ENCODE measurements at places on chromosomes 7 and 10. TPM values are rescaled to one million over a fixed set of nuclear protein-coding genes. Genes with fewer than 3 reads are reported as not detected.

GRCh38 chr7:95373323-95373722 is 22.9 kb downstream of the PON3 start:
- DNase-seq = no peak

DNA sequence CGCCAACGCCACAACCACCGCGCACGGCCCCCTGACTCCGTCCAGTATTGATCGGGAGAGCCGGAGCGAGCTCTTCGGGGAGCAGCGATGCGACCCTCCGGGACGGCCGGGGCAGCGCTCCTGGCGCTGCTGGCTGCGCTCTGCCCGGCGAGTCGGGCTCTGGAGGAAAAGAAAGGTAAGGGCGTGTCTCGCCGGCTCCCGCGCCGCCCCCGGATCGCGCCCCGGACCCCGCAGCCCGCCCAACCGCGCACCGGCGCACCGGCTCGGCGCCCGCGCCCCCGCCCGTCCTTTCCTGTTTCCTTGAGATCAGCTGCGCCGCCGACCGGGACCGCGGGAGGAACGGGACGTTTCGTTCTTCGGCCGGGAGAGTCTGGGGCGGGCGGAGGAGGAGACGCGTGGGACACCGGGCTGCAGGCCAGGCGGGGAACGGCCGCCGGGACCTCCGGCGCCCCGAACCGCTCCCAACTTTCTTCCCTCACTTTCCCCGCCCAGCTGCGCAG is 424 bp downstream of the EGFR start:
- no peak for DNase-seq

Gene CYP2C18
- total RNA-seq = not detected

DNA sequence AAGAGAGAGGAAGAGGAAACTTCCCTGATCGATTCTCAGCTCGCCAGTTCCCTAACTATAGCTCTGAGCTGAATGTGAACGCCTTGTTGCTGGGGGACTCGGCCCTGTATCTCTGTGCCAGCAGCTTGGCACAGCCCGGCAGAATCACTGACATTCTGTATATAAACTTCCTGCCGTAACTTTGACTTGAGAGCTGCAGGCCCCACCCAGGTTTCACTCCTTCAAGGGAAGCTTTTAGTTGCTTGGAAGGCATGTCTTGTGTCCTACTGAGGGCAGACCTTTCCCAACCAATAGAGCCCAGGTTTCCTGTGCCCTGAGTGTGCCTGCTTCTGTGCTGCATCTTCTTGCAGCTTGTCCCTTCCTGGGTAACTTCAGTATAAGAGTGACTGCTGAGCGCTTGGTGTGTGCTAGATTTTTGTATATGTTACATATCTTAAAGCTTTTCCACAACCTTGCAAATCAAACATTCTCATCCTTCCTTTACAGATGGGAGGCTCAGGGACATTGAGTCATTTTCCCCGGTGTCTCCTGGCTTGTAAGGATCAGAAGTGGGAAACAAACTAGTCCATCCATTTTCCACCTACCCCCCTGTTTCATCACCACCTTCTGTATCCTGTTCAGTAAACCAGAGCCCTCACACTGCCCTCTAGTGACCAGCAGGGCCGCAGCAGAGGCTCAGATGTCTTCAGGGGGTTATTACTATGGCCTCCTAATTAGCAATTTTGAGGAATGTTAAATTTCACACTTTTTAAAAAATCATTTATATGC is 225.2 kb upstream of the PRSS58 start:
- no peak for DNase-seq

- no peak for DNase-seq
Measured at GRCh38 chr7:17584822-17585221, 286.4 kb downstream of the AHR start.

DNA sequence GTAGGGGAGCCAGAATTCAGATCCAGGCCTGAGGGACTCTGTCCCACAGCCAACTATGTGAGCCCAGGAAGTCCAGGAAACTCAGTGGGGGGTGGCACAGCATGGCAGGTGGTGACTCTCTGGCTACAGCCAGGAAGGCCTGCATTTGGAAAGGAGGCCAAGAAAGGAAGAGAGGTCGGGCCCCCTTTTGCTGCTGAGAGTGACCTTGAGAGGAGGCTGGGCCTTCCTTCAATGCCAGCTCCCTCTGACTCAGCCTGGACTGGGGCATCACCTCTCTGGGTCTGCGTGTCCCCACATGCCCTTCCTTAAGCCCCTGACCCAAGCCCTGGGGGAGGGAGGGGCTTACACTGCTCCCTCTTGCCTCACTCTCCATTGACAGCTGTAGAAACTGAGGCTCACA is 6.4 kb upstream of the MYL10 start:
- DNase-seq = no peak

Gene GATA3
- 0.25 TPM for total RNA-seq

GRCh38 chr7:133911724-133912123 is 215.4 kb upstream of the LRGUK start:
- DNase-seq = no peak

GRCh38 chr10:87838650-87839049 is 20.6 kb upstream of the ATAD1 start:
- no peak for DNase-seq

Gene PRDX3
- total RNA-seq = 237 TPM

Gene DHTKD1
- total RNA-seq = 19.8 TPM

DNA sequence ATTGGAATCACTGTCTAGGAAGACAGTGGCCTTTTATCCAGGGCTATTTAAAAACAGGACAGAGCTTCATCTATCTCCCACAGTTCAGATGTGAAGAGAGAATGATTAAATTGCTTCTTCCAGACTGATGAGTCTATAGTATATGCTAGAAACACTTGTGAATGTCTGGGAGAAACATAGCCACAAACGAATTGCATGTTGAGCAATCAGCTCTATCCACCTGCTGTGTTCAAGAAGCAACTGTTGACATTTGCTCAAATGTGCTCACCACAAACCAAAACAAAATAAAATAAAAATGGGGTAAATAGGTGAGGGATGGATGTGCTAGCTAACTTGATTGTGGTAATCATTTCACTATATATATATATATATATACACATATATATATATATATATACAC is 195.1 kb downstream of the HECW1 start:
- DNase-seq = no peak

DNA sequence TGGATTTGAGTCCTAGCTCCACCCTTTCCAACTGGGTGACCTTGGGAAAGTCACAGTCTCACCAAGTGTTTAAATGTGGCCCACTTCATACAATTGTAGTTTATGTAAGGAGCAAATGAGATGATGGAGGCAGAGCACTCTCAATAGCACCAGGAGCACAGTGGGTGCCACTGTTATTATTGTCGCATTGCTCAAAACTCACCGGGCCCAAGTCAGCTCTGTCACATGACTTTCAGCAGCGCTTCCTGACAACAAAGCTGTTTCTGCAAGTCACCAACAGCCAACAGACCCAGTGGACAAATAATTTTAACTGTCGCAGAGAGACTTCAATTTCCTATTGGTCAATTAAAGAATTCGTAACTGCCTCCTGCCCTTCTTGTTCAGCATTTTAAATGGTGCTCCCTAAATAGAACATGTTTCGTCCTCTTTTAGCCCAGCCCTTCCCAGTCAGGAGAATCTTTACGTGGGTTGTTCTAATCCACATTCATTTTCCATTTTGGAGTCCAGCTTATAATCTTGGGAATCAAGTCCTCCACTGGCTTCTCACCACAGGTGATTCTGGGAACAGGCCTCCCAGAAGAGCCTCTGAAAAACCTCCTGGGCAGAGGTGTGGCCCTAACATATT is 415.6 kb upstream of the NPVF start:
- DNase-seq = no peak

- DNase-seq = no peak
Measured at GRCh38 chr7:97133159-97133558, 15.7 kb downstream of the SDHAF3 start.

Gene TAS2R5
- 0.53 TPM for total RNA-seq

- no peak for DNase-seq
Measured at GRCh38 chr7:55432939-55433784, 68.0 kb downstream of the LANCL2 start.

Gene LAMB1
- 685 TPM for total RNA-seq

DNA sequence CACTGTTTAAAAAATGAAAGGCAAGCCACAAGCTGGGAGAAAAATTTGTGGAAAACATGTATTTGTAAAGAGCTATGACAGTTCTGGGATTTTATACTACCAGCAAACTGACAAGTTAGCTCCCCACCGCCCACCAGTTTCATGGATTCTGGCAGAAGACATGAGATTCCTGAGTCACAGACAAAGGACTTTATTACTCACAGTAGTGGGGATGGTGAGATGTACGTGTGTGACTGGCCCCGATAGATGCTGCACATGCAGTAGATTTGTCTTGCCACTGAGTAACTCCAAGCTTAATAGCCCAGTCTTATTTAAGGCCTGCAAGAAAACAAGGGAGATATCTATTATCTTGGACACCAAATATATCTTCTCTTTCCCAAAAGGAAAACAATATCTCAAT is 281.7 kb downstream of the AHR start:
- DNase-seq = no peak

- no peak for DNase-seq
Measured at GRCh38 chr10:26525586-26525985, 87.4 kb downstream of the APBB1IP start.

GRCh38 chr7:131341690-131342089 is 14.0 kb downstream of the MKLN1 start:
- DNase-seq = no peak

GRCh38 chr7:114957444-114957843 is 35.5 kb downstream of the MDFIC start:
- no peak for DNase-seq

DNA sequence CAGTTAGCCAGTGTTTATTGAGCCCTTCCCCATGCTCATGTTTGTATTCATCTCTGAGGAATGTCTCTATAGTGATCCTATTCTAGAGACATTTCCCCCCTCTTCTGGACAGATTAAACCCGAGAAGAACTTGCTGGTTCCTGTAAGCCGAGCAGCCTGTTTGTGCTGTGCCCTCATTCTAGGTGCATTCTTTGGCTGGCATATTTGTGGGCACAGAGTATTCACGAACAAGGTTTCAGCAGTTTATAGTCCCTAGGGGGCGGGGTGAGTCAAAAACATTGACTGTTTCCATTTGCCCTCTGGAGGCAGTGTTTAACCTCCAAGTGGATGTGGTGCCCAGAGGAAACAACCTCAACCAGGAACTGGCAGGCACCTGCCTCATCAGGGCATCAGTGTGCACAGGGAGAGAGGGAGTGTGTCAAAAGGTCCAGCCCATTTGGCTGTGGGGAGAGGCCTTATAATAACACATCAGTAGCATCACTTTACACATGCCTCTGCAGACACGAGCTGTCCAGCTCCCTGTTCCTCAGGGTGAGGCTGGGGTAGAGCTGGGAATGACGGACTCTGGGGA is 273.3 kb upstream of the LRGUK start:
- DNase-seq = no peak

Gene KCND2
- not detected for total RNA-seq

Gene TEX36
- total RNA-seq = not detected

- DNase-seq = no peak
Measured at GRCh38 chr10:113115556-113115955, 165.5 kb downstream of the TCF7L2 start.

DNA sequence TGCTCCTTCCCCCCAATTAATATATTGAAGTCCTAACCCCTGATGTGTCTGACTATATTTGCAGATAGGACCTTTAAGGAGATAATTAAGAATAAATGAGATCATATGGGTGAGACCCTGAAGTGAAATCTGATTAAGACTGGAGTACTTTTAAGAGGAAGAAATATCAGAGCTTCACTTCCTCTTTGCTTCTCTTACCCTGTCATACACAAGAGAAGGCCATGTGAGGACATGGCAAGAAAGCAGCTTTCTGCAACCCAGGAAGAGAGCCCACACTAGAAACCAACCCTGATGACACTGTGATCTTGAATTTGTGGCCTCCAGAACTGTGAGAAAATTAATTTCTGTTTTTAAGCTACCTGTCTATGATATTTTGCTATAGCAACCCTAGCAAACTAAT is 44.2 kb downstream of the JMJD1C start:
- no peak for DNase-seq

DNA sequence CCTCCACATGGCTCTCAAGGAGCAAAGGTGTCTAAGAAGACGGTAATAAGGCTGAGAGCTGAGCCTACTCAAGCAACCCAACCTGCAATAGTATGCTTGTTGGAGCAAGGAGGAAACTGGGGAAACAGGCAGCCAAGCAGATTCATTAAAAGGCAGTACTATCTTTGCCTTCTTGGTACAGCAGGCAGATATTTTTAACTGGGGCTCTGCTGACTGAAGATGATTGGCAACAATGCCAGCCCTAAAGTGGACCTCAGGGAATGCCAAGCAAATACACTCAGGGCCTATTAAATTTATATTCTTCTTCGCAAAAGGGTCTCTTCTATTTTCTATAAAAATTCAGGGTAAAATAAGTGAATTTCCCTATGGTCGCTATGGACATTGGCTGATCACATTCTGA is 109.4 kb upstream of the PCGF5 start:
- no peak for DNase-seq

- no peak for DNase-seq
Measured at GRCh38 chr7:117249696-117250095, 73.2 kb downstream of the WNT2 start.

DNA sequence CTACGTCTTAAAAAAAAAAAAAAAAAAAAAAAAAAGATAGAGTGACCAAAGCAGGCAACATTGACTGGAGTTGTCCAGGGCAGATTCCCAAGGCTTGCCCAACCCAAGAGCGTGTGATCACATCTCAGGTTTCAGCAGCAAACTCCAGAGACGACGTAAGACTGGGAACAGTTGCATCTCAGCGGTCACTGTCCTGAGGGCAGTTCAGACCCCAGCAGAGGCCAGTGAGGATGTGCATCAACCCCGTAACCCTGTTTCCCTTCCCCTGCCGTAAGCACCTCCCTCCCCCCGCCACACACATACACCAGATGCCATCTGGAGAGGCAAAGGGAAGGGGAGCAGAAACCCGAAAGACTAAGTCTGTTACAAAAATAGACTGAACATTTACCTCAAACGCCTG is 19.3 kb upstream of the TOMM7 start:
- no peak for DNase-seq

DNA sequence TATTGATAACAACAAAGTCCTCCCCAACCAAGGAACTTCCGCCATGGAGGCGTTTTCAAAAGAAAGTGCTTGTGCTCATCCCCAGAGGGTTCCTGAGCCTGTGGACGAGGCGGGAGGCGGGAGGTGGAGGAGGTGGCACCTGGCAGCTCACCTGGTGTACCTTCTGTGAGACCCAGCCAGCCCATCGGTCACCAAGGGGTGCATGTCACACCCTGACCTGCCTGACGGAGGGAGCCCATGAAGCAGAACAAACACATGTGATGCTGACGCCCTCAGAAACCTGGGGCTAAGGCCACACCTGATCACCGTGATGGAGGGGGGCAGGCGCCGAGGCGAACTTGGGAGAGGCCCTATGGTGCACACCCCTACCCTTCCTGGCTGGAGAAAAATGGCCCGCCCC is 458.8 kb downstream of the DNAJB6 start:
- no peak for DNase-seq

Measured in pulmonary artery endothelial cell (primary cell).